Hematopoietic multipotent progenitor cell treated with erythropoietin and hydrocortisone succinate and interleukin-3 and kit ligand, for 4 days (in vitro differentiated cells): ENCODE measurements at places on chromosomes 4 and X.

GRCh38 chrX:8204169-8204935, 33.3 kb upstream of the VCX2 start:
- DNase-seq = no peak

DNA sequence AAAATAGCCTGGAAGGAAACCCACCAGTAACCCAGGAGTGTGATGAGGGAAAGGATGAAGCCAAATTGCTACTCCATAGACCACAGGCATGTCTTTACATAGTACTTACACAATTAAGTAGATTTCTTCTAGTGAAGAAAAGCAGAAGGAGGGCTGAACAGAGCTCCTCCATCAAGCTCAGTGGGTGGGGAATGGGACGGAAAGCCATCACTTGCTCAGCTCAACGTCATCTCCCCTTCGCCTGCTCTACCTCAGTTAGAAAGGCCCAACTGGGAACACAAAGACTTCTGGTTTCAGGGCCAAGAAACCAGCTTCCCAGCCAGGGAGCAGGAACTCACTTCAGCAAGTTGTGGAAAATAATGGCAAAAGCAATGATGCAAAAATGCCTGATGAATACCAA, 36.6 kb downstream of the ADGRG2 start:
- no peak for DNase-seq

GRCh38 chr4:2172627-2173231, 69.2 kb downstream of the HAUS3 start:
- no peak for DNase-seq

DNA sequence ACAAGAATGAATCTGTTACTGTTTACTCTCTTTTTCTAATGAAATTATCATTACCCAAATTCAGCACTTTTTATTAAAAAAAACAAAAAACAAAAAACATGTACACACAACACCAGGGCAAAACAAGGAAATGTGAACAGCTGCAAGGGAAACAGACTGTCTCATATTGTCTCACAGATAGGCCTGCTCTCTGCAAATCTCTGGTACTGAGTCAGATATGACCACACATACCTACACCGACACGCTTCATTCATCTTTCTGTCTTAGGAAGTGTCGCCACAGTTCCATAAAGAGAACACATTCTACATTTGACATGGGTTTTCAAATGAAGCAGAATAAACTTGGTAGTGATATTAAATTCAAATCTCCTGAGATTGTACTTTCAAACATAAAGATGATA, 92.2 kb upstream of the GPR34 start:
- no peak for DNase-seq

GRCh38 chr4:123930996-123931395, 534.4 kb downstream of the SPRY1 start:
- DNase-seq = no peak

DNA sequence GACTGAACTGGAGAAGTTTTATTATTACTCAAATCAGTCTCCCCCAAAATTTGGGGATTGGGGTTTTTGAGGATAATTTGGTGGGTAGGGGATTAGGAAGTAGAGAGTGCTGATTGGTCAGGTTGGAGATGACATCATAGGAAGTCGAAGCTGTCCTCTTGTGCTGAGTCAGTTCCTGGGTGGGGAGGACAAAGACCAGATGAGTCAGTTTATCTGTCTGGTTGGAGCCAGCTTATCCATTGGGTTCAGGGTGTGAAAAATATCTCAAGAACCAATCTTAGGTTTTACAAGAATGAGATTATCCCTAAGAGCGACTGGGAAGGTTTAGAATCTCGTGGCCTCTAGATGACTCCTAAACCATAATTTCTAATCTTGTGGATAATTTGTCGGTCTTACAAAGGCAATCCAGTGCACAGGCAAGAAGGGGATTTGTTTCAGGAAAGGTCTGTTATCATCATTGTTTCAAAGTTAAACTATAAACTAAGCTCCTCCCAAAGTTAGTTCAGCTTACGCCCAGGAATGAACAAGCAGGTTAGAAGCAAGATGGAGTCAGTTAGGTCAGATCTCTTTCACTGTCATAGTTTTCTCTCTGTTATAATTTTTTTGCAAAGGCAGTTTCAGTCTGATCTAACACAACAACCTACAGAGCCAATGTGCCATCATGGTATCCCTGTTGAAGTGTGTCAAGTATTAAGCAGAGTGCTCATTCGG, 274.5 kb downstream of the SLC7A11 start:
- DNase-seq = no peak

GRCh38 chr4:27024805-27025204, 164.2 kb downstream of the STIM2 start:
- DNase-seq = no peak

GRCh38 chr4:11799196-11799595, 370.5 kb upstream of the HS3ST1 start:
- DNase-seq = no peak

GRCh38 chrX:78548012-78548411, 111.1 kb downstream of the RTL3 start:
- no peak for DNase-seq

GRCh38 chr4:85486425-85487086, 11.6 kb downstream of the ARHGAP24 start:
- DNase-seq = no peak

GRCh38 chr4:242121-242848, 63.0 kb downstream of the ZNF732 start:
- DNase-seq = peak; percentile 86

- no peak for DNase-seq
Measured at GRCh38 chrX:9693307-9694001, 72.2 kb downstream of the GPR143 start.

DNA sequence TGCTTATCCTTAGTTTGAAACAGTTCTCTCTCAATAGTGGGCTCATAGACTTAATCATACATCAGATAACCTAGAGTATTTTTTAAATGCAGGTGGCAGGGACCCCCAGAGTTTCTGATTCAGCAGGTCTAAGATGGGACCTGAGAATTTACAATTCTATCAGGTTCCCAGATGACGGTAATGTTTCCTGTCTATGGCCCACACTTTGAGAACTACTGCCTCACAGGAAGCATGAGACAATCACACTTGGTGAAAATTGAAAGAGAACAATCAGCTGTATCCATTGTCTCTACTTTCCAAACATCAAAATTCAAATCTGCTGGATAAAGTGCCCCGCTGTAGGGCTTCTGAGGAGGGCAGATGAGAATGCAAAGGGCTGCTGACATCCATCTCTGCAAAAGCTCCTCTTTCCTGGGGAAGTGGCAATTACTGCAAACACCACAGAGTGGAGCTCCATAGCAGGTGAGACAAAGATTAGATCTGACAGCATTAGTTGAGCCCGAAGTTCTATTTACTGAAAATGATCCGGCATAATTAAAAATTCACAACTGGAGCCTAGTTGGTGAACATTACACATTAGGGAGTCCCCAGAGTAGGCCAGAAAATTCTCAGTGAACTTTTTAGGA, 187.8 kb upstream of the MBNL3 start:
- DNase-seq = peak; percentile 4

GRCh38 chr4:112908511-112908910, 140.9 kb upstream of the ANK2 start:
- DNase-seq = no peak

GRCh38 chr4:19698961-19699360, 552.7 kb upstream of the SLIT2 start:
- no peak for DNase-seq

DNA sequence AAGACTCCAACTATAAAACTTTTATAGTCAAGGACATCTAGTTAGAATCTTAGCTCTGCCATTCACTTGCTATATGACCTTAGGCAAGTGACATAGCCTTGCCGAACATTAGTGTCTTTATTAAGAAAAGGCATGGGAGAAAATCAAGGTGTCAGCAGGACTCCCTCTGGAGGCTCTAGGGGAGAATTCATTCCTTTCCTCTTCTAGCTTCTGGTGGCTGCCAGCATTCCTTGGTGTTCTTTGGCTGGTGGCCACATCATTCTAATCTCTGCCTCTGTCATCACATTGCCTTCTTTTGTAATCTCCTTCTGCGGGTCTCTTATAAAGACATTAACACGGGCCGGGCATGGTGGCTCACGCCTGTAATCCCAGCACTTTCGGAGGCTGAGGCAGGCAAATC, 99.8 kb downstream of the PPP1R2C start:
- no peak for DNase-seq

DNA sequence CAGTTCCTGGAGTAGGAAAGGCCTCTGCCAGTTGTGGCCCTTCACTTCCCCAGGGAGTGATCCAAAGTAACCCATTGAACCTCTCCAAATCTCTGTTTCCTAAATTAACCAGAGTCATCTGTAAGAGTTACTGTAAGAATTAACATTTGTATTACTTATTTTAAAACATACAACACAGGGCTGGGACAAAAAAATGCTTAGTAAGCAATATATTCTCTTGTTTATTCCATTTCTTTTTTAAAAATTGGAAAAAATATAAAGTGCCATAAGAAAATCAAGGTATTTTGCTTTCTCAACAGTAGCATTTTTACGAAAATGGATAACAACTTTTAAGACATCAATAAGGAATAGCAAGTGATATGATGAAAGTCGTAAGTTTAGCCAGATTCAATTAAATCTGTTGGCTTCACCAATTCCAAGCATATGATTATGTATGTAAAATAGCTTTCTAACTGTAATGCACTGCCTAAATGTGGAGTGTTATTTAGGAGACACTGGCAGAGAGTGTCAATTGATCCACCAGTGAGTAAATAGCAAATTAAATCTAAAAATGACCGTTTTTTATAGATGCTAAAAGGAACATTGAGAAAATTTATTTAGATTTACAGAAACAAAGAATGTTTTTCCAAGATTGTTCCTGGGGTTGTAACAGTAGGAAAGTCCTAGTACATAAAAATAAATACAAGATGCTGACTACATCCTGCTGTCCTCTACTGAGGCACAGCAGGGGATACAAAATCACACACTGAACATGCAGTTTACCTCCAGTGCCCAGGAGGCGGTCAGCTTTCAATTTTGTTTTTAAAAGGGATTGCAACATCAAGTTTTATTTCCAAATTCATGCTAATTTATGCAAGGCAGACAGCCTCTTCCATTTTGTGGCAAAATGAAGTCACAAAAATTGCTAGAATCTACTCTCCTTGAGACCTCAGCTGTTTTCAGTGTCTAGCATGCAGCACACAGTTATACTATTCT, 53.7 kb downstream of the GPM6A start:
- DNase-seq = no peak

DNA sequence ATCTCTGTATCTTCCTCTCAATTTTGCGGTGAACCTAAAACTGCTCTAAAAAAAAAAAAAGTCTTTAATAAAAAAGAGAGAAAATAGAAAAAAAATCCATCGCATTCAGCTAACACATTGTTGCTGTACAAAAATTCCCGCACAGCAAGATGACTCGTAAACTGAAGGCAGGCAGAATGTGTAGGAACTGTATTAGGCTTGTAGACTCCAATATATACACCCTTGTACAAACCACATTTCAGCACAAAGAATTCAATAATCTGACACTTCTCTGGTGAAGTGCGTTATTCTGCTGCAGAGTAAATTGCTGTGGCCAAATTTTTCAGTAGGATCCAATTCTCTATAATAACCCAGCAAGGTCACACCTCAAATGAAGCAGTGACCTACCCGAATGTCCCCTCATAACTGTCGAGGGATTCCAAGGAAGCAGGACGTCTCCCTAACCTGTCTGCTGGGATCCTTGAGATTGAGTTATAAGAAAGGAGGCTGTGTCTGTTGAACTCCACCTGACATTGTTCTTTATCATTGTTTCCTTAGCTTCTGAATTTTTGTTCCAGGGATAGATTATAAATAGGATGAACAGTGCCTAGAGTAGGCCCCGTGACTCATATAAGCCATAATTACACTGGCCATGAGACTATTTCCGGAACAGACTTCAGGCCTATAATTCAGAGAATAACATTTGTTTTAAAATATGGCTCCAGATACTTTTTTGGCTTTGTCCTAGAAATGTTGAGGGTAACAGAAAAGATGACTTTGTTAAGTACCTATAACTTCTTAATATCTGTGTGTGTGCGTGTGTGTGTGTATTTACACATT, 348.3 kb downstream of the PCDH7 start:
- no peak for DNase-seq

DNA sequence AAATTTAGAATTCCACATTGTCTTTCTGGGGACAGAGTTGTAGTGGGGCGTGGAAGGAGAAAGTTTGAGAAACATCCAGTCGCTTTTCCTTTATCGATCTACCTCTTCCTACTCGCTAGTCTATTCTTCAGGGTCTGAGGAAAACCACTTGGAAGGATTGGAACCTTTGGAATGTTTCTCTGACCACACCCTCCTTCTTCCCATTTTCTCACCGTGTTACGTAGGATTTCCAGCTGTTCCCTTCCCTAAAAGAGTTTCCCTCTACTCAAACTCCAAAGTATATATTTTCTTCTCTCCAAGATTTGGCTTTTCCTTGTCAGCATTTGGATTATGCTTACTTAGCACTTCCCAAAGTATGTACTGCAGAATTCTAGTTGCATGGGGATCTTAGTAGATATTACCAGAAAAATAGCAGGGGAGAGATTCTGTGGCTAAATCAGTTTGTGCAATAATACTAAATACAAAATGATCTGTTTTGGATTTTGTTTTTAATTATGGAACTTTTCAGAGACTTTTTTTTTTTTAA, 4.9 kb downstream of the ENPEP start:
- DNase-seq = no peak

DNA sequence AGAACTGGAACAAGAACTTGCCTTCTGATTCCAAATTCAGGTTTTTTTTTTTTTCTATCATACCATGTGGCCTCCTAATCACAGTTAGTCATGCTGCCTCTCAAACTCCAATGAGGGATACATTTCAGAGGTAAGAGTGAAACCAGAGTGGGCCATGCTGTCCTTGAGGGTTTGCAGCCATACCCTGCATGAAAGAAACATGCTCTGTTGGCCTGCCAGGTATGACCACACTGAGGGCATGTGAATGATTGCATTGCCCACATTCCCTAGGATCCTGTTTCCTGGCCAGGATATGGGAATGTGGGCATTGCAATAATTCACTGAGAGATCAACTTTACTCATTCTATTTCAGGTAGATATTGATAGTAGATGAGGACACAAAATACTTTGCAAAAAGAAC, 56.4 kb upstream of the DDIT4L start:
- no peak for DNase-seq

GRCh38 chr4:182904211-182904761, 12.9 kb downstream of the DCTD start:
- DNase-seq = no peak

DNA sequence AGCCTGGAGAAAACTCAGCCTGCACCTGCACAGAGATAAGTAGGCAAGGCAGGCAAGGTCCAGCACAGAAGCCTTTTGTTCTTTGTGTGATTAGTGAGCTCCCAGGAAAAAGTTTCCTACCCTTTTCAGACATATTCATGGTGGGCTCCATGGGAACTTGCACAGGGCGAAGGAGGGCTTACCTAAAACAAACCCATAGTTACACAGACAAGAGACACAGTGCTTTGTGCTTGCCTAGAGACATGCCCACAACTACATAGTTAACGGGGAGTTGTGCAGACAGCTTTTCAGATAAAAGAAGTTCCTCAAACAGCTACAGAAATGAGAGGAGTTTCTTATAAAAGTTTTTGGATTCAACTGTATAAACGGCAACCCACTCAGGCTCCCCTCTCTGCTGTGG, 180.5 kb downstream of the GLUD2 start:
- DNase-seq = no peak

GRCh38 chr4:25865586-25865985, 2.8 kb upstream of the SEL1L3 start:
- no peak for DNase-seq
